ENCODE measurements at places on chromosomes 5 and 9. TPM values are rescaled to one million over a fixed set of nuclear protein-coding genes. Genes with fewer than 3 reads are reported as not detected.

The CSNK1A1 gene
- total RNA-seq: 387 TPM

The ENTPD2 gene
- 0.63 TPM for total RNA-seq

The PCDHGB4 gene
- 35.4 TPM for total RNA-seq

The NFIB gene
- total RNA-seq: 240 TPM

The AJM1 gene
- total RNA-seq: 1.9 TPM

The SLC24A2 gene
- total RNA-seq: 16.9 TPM

The FRMPD1 gene
- 1.3 TPM for total RNA-seq

The NAIP gene
- total RNA-seq: 80.1 TPM

The ADAMTS13 gene
- total RNA-seq: 2.5 TPM

The MYORG gene
- 6.6 TPM for total RNA-seq

The MAMDC2 gene
- total RNA-seq: 2.5 TPM

The SPAG8 gene
- 4.1 TPM for total RNA-seq

The OR1Q1 gene
- total RNA-seq: not detected

The PCDH1 gene
- 55.4 TPM for total RNA-seq

The ARHGEF37 gene
- total RNA-seq: 1.3 TPM

The TRIM7 gene
- 2.5 TPM for total RNA-seq

The SWI5 gene
- total RNA-seq: 6.6 TPM

The PRR7 gene
- 11.9 TPM for total RNA-seq

The TPRN gene
- total RNA-seq: 7.5 TPM

The CCL21 gene
- not detected for total RNA-seq

The IL13 gene
- total RNA-seq: not detected

The CCL19 gene
- not detected for total RNA-seq

The YTHDC2 gene
- 100 TPM for total RNA-seq

The NTRK2 gene
- total RNA-seq: 203 TPM

The ADAMTSL2 gene
- 3.8 TPM for total RNA-seq

The PRDM12 gene
- total RNA-seq: not detected

The ARPC5L gene
- 10.6 TPM for total RNA-seq

The SPOCK1 gene
- 70.7 TPM for total RNA-seq

The PHF24 gene
- total RNA-seq: 40.1 TPM

The PCDHA1 gene
- 9.1 TPM for total RNA-seq

The HCN1 gene
- 36.6 TPM for total RNA-seq

The MAMDC4 gene
- 11.3 TPM for total RNA-seq

The OGN gene
- 1.6 TPM for total RNA-seq

The ADRB2 gene
- 0.94 TPM for total RNA-seq

The FAM174A gene
- 18.5 TPM for total RNA-seq

The FABP6 gene
- total RNA-seq: 2.8 TPM

The PLAC8L1 gene
- not detected for total RNA-seq

The OR13C9 gene
- total RNA-seq: not detected

All from parietal lobe (tissue), 2 donors.